Activated CD8-positive, alpha-beta memory T cell treated with anti-CD3 and anti-CD28 coated beads, Interleukin-2, amount 50 U/mL, for 48 hours (primary cell): ENCODE measurements at places on chromosomes 3 and 15.

DNA sequence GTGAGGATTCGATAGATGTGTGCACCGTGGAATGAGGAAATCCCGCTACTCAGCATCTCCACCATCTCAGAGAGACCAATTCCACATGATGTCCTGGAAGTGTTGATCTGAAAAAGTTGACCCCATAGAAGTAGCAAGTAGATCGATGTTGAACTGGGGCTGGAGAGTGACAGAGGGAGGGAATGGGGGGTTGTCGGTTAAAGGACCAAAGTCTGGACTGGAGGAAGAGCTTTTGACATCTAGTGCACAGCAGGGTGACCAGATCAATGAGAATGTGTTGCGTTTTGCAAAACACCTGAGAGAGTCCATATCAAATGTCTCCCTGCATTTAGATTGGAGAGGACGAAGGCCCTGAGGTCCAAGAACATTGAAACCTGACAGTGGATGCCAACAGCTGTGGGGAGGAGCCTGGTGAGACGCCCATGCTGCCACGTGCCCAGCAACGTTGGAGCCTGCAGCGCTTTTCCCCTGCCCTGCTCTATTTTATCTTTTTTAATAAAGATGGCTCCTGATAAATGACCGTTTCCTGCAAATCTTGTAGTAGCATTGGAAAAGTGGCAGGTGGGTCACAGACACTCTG, 30.1 kb upstream of the RPL32 start:
- DNase-seq, result no peak

GRCh38 chr3:95715128-95715527, 1099.3 kb upstream of the EPHA6 start:
- DNase-seq, result no peak

DNA sequence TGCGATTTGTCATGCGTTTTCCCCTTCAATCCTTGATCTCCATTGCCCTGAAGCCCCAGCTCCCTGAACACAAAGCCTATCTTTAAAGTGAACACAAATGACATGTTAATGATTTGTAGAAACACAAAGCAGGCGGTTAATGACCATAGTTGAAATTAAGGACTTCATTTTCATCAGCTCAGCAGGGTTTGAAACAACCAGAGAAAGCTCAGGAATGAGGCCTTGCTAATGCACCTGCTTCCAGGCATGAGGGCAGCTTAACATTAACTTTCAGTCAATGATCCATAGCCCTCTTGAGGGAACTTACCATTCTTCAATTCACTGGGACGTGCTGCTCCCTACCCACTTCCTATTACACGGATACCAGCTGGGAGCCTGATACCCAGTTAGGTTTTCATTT, 427.2 kb upstream of the CBLB start:
- DNase-seq, result no peak

GRCh38 chr15:81484086-81484955, 110.3 kb upstream of the TMC3 start:
- DNase-seq, result no peak

GRCh38 chr3:187925326-187925725, 180.1 kb upstream of the BCL6 start:
- DNase-seq, result no peak

GRCh38 chr3:20091331-20092047, 51.2 kb downstream of the KAT2B start:
- no peak for DNase-seq

- DNase-seq, result no peak
These were observed 52.2 kb upstream of the OSBPL11 start for GRCh38 chr3:125647318-125648014.

- no peak for DNase-seq
These were observed 12.6 kb upstream of the COL8A1 start for GRCh38 chr3:99625643-99626416.

- no peak for DNase-seq
These were observed 26.4 kb upstream of the MYZAP start for GRCh38 chr15:57565311-57565710.

- no peak for DNase-seq
These were observed 84.8 kb downstream of the DCLK3 start for GRCh38 chr3:36679384-36680200.

- DNase-seq, result no peak
These were observed 5.2 kb upstream of the CLK3 start for GRCh38 chr15:74610302-74610951.

GRCh38 chr15:80173022-80173759, 20.4 kb downstream of the FAH start:
- DNase-seq, result peak; percentile 82

DNA sequence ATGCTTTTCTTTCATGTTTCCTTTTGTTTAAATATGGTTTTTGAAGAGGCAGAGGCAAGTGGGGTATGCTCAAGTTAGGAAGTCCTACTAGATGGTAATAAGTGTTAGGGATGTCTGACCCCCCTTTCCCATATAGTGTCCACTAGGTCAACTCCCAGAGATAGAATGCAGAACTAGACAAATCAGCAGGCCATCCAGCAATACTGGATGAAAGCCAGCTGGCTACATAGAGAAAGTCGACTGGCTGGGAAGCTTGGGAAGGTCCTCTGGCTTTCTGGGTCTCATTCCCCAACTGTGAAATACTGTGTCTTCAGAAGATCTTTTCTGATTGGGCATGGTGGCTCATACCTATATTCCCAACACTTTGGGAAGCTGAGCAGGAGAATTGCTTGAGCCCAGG, 113.8 kb downstream of the SNRK start:
- no peak for DNase-seq

- no peak for DNase-seq
These were observed 384.4 kb upstream of the ARPP21 start for GRCh38 chr3:35254917-35255316.

DNA sequence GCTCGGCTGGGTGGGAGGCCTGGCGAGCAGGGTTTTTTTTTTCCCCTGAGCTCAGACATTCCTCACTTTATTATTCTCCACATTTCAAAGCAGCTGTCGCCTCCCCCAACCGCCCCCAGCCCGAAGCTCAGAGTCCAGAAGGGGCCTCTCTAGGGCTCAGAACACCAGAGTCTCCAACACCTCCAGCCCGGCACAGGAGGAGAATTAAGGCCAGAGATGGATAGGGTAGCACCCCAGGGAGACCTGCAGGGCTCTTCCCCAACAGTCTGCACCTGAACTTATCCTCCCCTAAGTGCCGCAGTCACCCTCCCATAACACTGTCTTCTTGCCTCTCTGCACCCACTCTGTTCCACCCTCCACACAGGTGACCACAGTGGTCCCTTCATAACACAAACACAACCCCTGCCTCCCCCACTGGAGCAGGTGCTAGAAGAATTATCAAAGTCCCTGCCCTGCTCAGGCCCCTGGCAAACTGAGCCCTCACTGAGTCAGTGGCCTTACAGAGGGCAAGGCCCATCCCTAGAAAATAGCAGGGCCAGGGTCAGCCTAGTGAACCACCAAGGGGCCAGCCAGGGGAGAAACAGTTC, 14.1 kb downstream of the MYL3 start:
- DNase-seq, result no peak

GRCh38 chr15:79593119-79593869, 161.2 kb downstream of the MINAR1 start:
- DNase-seq, result no peak

GRCh38 chr3:87625876-87626275, 349.5 kb upstream of the POU1F1 start:
- DNase-seq, result no peak

GRCh38 chr3:47399531-47400270, 18.9 kb downstream of the PTPN23 start:
- no peak for DNase-seq

GRCh38 chr3:150238995-150239619, 169.0 kb upstream of the TSC22D2 start:
- no peak for DNase-seq

GRCh38 chr3:89179355-89180001, 72.1 kb downstream of the EPHA3 start:
- no peak for DNase-seq

GRCh38 chr15:101773496-101774100, 29.7 kb upstream of the OR4F6 start:
- no peak for DNase-seq
